LNCaP clone FGC (cell line): ENCODE measurements at places on chromosomes 12 and 14.

- no peak for DNase-seq
Measured at GRCh38 chr12:68163560-68164081, 4.1 kb upstream of the IFNG start.

- DNase-seq = no peak
Measured at GRCh38 chr14:34993426-34993825, 10.6 kb downstream of the SRP54 start.

DNA sequence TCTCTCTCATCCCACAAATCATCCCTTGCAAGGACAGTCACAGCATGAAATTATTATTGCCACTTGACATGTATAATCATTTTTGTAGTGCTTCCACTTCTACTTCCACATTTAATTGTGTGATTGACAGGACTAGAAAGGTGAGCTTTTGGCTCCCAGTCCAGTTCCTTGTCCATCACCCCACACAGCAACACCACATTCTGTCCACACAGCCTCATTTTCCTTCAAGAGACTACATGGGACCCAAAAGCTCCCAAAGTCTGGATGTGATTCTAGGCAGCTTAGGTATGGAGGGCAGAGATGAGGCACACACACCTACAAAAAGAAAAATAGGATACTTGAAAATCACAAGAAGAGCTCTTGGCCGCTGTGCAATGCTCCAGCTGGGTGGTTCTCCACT is 366.3 kb downstream of the DPF3 start:
- DNase-seq = no peak

- no peak for DNase-seq
Measured at GRCh38 chr12:3651585-3652424, 101.1 kb downstream of the CRACR2A start.

DNA sequence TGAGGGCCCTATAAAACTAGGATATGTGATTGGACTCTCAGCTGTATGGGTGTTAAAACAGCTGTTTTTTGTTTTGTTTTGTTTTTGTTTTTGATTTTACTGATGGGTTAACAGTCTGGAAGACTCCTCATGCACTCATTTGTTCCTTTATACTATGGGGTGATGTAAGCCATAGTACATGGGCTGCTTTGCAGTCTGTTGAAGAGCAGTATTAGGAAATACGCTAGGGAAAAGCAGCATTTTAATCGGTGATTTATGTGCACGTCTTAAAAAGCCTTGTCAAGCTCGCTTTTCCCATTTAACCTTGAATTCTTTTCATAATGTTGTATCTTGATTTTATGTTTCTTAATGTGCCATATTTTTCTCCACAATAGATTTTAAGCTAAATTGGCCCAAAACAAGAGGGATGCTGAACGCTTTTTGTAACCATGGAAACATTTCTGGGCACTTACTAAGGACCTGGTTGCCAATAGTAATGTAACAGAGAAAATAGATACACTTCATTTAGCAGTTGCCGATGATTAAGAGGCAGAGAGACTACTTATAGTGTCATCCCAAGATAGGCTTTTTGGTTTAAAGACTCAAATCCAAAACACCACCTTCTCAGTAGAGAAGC is 244.0 kb downstream of the SNAPC1 start:
- DNase-seq = no peak
